Aorta (tissue), 5 donors: ENCODE measurements at places on chromosomes 16 and 17. TPM values are rescaled to one million over a fixed set of nuclear protein-coding genes. Genes with fewer than 3 reads are reported as not detected.

DNA sequence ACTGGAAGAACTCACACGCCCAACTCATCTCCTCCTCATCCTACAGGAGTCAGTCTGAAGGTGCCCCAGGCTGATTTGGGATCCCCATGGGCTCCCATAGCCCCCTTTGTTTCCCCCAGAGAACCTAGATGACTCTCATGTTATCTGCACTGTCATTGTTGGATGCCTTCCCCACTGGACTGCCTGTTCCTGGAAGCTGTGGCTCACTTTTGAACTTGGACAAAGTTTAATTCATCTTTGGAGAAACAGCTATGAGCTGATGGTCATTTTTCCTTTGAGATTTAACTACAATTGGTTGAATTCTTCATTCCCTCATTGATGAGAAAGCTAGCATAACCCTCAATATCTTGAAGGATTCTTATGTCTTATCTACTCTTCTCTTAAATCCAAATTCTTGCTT lies 186.6 kb downstream of the SALL1 start:
- no peak for DNase-seq

GRCh38 chr16:22933173-22933572 lies 119.2 kb downstream of the HS3ST2 start:
- DNase-seq, result no peak

AIPL1 gene
- total RNA-seq, result not detected

NTN1 gene
- total RNA-seq, result 56.5 TPM

GRCh38 chr17:34375426-34375997 lies 12.5 kb upstream of the CCL1 start:
- no peak for DNase-seq

DNA sequence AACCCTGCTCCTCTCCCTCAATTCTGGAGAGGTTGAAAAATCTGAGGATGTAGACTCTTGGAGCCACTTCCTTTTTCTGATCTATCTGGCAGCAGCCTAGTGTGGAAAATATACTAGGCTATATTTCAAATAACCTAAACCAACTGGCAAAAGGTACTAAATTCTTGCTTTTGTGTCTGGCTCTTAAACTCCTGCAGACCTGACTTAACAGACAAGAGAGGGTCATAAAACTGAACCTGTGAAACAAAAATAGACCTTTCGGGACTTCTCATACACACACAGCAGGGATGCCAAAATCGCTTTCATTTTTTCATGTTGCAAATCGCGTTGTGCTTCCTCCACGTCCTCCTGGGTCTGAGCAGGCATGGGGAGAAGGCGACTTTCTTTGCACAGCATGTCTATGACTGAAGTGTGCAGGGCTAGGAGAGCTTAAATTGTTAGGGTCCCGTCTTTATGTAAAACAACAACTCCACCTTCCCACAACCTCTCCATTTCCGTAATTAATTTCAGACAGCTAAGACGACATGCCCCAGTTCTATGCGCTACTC lies 520.7 kb upstream of the PSMD7 start:
- DNase-seq, result no peak

PAFAH1B1 gene
- 157 TPM for total RNA-seq

GRCh38 chr16:81878529-81878928 lies 99.4 kb downstream of the PLCG2 start:
- no peak for DNase-seq
